NCI-H187 (cell line): ENCODE measurements at places on chromosomes 2 and 18.

- no peak for DNase-seq
These were observed 78.8 kb downstream of the TET3 start for GRCh38 chr2:74063486-74063885.

DNA sequence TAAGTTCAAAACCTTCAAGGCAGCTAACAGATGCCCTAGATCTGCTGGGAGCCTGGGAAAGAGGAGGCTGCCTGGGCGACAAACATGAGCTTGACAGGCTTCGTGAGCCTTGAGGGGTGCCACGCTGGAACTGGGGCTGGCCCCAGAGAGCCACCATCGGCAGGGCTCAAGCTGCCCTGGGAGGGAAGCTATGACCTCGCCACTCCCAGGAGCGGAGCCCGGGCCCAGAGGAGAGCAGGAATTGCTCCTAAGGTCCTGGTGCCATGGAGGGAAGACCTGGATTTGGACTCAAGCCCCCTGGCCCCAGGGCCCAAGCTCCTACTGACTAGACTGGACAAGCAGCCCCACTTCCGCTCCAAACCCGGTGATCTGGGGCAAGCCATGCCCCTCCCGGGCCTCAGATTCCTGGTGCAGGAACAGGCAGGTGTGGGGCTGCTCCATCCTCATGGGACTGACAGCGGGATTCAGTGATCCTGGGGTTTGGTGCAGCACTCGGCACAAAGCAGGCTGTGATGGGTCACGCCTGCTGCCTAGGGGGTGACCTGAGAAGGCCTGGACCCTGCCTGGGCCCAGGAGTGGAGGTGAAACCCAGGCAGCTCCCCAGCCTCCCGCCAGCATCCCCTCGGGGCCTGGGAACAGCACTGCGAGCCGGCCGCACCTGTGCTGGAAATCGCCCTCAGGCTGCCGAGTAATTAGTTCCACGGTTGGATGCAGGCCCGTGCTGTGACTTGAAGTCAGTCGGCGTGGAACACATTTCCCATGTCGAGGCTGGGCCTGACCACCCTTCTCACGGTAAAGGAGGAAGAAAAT, 246.9 kb downstream of the NDUFA10 start:
- no peak for DNase-seq

- DNase-seq: no peak
These were observed 738 bp downstream of the CHST9 start for GRCh38 chr18:27184115-27185024.

- DNase-seq: no peak
These were observed 44.2 kb upstream of the VPS54 start for GRCh38 chr2:64063454-64063853.

- DNase-seq: no peak
These were observed 16.3 kb downstream of the TSHZ1 start for GRCh38 chr18:75226956-75227316.

DNA sequence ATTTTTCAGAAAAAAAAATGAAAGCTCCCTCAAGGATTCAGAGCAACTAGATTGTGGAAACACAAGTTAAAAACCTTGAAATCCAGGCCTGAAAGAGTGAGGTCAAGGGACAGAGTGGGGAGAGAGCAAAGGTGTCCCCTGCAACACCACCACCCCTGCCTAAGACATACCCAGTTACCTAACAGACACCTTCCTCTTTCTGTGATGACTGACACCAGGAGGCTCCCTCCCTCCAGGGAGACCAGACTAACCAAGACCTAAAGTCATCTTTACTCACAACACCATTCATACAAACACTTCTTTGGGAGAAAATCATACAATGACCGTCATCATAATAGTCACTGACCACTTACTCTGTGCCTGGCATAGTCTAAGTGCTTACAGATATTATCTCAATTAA, 151.8 kb upstream of the NABP1 start:
- no peak for DNase-seq

- no peak for DNase-seq
These were observed 2.1 kb upstream of the GAREM2 start for GRCh38 chr2:26170795-26171194.
